GM06990 (cell line): ENCODE measurements at places on chromosomes 4 and X.

DNA sequence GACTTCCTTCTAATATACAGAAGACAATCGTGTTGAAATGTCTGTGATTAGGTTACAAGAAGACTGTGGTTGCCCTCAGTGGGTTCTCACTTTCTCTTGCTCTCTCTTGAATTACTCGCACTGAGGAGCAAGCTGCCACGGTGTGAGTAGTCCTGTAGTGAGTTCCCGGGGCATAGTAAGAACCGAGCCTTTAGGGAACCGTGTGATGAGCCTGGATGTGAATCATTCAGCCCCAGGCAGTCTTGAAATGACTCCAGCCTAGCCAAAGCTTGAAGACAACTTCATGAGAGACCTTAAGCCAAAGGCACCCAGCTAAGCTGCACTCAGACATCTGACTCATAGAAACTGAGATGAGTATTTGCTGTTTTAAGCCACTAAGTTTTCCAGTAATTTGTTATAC, 292.7 kb downstream of the SPOCK3 start:
- peak; percentile 2 for DNase-seq

GRCh38 chr4:130192787-130193186, 1096.8 kb downstream of the C4orf33 start:
- DNase-seq: no peak

GRCh38 chr4:142579443-142579842, 266.7 kb downstream of the INPP4B start:
- no peak for DNase-seq

DNA sequence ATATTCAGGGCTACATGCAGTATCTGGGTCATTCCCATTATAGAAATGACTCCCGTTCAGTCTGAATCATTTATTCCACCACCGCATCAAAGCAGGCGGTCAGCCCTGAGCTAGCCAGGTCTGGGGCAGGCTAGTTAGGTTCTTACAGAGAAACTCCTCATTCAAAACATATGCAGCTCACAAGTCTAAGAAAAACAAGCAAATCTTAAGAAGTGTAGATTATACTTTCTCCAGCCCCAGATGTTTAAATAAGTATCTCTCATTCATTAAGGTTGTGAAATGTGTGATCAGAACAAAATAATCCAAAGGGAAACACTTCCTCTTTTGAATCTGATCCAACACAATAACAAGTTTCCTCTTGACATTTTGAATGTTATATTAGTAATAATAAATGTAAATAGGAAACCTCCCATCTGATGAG, 441.9 kb downstream of the INPP4B start:
- no peak for DNase-seq

- peak; percentile 43 for DNase-seq
Measured at GRCh38 chr4:109434007-109434971, 674 bp downstream of the SEC24B start.

DNA sequence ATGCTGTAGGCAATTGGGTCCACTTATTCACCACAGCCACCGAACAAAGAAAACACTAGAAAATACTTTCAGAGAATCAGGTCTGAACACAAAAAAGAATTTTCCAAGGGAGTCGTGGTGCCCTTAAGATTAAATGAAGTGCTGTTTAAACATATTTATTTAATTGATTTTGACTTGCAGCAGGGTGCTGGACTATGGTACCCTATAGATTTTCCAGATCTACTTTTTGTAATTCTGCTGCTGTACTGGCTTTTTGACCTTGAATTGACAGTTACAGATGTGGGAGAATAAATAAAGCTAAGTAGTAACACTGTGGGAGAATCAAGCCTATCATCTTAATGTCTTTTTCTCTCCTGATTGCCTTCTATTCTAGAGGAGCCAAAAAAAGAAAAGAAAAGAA, 735.3 kb upstream of the FTHL17 start:
- no peak for DNase-seq

DNA sequence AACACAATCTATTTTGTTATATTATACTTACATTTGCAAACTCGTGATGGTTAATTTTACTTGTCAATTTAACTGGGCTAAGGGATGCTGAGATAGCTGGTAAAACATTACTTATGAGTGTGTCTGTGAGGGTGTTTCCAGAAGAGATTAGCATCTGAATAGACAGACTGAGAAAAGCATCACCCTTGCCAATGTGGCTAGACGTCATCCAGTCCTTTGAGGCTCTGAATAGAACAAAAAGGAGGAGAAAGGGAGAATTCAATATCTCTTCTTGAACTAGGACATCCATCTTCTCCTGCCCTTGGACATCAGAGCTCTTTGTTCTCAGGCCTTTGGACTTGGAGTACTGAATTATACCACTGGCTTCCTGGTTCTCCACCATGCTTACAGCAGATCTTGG, 154.6 kb downstream of the EPHA5 start:
- DNase-seq: no peak

DNA sequence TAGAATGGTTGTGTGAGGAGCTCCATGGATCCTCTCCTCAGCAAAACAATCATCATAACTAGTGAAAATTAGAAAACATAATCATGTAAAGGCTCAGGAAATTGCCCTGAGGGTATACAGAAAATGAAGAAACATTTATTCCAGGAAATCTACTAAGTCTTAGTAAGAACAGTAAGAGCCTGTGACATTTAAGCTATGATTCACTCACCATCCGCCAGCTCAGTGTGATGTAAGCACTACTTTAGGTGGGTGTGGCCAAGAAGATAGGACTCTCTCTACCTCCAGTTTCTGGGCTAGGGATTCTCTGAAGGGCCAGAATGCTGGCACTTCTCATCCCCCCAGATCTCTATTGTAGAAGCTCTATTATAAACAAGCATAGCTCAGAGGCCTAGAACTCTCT, 147.5 kb downstream of the DLG3 start:
- no peak for DNase-seq

GRCh38 chr4:182886205-182886604, 31.0 kb downstream of the DCTD start:
- DNase-seq: no peak

DNA sequence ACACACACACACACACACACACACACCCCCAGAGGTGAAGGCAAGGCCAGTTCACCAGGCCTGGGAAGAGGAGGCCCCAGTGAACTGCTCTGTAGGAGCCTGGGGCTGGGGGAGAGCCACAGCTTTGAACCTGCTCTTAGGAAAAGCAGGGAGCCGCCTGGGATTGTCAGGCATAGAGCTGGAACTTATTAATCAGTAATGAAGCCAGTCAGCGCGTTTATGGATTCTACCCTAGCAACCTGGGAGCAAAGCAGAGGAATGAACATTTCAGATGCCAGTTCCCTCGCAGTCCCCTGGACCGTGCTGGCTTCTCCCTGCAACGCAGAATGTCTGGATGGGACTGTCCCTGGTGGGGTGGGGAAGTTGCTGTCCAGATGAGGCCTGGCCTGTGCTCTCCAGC, 45.3 kb upstream of the DDX3X start:
- no peak for DNase-seq

- DNase-seq: no peak
Measured at GRCh38 chr4:184197536-184198082, 20.1 kb downstream of the ENPP6 start.

DNA sequence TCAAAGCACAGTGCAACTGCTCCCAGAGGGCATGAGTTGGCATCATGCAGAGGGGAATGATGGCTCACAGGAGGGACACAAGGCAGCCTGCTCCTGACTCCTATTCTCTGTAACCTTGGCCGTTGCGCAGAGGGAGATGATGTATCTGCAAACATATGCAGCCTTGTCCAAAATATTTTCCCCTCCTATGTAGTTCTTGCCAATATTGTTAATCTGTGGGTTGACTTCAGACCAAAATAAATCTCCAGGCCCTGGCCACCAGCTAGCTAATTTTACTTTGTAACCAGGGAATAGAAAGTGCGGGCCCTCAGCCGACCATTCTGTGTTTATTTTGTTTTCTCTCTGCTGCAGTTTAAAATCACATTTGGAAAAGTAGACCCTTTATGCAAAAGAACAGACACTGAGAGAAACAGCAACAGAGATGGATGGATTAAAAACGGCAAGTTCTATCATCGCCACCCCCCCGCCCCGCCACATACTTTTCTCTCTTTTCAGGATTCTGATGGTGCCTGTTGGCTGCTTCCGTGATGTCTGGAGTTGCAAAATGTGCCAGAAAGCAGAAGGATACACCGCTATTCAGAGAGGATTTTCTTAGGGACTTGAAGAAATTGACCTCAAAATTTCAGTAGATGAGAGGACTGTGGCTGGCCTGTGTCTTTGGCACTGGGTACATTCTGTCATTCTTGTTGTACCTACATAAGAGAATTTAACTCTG, 185.3 kb upstream of the BCOR start:
- DNase-seq: no peak

DNA sequence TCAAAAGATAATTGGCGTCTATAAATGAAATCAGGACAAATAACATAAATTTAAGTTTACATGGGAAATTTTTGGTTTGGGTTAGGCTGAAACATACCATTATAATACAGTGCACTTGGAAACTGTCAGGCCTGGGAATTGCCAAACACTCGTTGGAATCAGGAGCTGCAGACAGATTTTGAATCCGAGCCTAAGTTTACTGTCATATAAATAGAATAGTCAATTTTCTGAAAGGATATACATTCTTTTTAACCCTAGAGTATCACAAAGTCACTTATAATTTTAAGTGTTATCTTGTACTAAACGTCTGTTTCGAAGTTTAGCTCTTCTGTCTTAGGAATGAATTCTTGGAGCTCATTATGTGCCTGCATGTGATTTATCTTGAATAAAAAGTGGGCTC, 234.1 kb downstream of the VEGFC start:
- DNase-seq: no peak

GRCh38 chr4:42470023-42470422, 72.7 kb downstream of the SHISA3 start:
- no peak for DNase-seq

- DNase-seq: peak; percentile 52
Measured at GRCh38 chr4:152937336-152938236, 1.5 kb downstream of the FHDC1 start.

GRCh38 chr4:128358231-128358912, 70.8 kb upstream of the PGRMC2 start:
- DNase-seq: no peak

DNA sequence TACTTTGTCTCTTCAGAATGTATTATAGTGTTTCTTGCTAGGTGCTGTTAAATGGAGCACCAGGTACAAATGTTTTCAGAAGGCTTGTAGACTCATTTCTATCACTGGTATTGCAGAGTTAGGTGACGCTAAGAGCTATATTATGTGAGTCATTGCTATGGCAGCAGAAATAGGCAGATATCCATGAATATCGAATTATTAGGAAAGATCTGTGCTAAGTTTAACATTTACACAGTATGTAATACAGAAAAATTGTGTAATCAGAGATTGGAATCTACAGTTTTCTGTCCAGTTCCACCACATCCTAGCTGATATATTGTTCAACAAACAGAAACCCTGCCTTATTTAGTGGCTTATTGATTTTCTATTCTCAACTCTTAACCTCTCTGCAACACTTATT, 1025.5 kb downstream of the STIM2 start:
- no peak for DNase-seq

- no peak for DNase-seq
Measured at GRCh38 chr4:181684310-181684709, 558.9 kb upstream of the TENM3 start.

DNA sequence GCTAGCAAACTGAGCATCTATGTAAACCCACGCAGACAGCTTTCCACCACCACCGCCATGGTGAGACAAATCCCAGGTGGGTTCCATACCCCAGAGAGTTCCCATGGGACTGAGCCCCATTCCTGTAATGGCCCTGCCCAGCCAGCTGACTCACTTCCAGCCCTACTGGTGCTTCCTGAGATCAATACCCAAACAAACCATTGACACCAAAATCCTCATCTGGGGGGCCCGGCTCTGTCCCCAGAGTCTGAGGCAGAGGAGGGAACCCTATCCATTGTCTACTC, 30.1 kb upstream of the JAKMIP1 start:
- no peak for DNase-seq

GRCh38 chrX:150036181-150036580, 97.9 kb upstream of the EOLA2 start:
- DNase-seq: no peak

- DNase-seq: no peak
Measured at GRCh38 chr4:140174543-140174942, 20.6 kb upstream of the MAML3 start.

DNA sequence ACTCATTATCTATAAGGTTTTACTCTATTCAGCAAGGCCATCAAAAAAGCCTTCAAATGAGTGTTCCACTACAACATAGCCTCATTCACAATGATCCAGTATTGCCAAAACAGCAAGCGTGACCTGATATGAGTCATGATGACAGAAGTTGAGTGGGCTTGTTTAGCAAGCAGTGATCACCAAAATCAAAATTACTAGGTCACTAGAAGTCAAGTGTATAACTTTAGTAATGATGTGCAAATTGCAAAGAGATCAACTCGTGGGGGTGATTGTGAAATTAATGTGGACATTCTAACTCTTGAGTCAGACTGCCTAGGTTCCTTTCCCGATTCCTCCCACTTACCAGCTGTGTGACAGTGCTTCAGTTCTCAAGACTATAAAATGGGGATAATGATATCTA, 124.5 kb downstream of the CHM start:
- DNase-seq: no peak

DNA sequence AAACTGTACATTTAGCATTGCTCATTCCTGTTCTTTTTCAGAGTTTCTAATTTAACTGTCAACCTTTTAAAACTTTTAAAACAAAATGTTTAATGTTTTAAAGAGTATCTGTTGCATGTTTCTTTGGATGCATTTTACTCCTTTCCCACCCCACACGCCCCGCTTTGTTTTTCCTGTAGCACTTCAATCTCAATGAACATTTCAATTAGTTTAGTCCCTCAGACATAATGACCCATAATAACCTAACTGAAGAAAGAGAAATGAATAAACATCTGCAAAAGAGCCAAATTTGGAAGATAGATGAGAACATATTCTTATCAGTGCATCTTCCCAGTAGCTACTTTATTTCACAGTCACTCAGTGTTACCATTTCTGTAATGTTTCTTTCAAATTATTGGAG, 7.5 kb downstream of the PCDH10 start:
- DNase-seq: no peak

- peak; percentile 40 for DNase-seq
Measured at GRCh38 chr4:114599231-114599902, 760 bp downstream of the UGT8 start.

- DNase-seq: no peak
Measured at GRCh38 chr4:10161840-10162239, 45.2 kb upstream of the WDR1 start.

DNA sequence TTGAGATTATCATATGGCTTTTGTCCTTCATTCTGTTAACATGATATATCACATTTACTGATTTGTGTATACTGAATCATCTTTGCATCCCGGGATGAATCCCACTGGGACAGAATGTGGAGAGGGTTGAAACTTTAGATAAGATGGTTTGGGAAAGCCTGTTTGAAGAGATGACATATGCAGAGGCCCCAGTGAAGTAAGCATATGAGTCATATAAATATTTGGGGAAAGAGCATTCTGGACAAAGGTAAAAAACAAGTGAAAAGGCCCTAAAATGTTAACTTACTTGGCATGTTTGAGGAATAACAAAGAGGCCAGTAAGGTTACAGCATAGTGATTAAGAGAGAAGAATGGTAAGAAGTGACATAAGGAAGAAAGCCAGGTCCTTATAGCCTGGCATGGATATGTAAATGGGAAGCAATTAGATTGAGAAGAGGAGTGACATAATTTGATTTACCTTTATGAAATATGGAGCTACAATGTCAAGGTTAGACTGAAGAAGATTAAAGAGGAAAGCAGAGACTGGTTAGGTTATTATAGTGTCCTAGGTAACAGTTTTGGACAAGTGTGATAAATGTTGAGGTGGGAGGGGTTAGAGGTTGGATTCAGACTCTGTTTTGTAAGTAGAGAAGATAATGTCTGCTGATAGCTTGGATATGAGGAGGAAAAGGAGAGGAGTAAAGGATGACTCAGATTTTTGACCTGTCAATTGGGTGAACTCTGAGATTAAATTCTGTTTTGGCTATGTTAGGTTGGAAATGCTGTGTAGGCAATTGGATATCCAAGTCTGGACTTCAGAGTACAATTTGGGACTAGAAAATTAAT, 54.6 kb upstream of the DRP2 start:
- no peak for DNase-seq
